AG04449 (cell line): ENCODE measurements at places on chromosomes 11 and 22.
A peak's percentile ranks its signal among the peaks of the same experiment; 100 is the strongest.

GRCh38 chr11:24637520-24637919 is 140.7 kb downstream of the LUZP2 start:
- no peak for DNase-seq

- DNase-seq: no peak
Measured at GRCh38 chr11:99015634-99016454, 4.9 kb upstream of the CNTN5 start.

- no peak for DNase-seq
Measured at GRCh38 chr22:29830585-29830984, 7.5 kb downstream of the ASCC2 start.

DNA sequence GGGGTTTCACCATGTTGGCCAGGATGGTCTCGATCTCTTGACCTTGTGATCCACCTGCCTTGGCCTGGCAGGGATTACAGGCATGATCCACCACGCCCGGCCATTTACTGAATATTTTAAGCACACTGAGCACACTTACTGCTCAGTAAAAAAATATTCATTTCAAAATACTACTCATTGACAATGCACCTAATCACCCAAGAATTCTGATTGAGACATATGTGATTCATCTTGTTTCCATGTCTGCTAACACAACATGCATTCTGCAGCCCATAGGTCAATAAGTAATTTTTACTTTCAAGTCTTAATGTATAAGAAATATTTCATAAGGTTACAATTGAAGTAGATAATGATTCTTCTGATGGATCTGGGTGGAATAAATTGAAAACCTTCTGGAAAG is 4.2 kb upstream of the OR52J3 start:
- no peak for DNase-seq

DNA sequence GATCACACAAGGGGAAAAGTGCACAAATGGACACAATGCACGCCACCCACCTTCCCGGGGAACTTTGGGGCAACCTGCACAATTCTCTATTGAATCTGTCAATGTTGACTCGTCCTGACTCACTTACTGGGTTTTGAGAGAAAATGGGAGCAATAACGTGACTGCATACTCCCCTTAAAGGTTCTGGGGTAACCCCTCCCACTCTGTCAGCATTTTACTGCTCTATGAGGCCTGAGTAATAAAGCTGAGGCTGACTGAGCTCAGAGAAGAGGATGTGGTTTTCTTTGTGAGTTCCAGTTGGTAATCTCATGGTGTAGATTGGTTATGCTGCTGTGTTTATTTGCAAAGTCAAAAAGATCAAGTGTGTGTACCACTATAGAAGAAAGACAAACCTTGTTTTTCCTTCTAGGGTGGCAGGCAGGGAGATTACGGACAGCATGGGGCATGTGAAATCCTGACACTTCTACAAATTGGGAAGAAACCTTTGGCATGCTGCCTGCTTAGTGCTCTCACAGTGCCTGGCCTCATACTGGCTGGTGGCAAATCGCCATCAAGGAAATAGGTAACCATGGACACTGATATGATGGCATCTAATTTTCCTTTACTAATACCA is 16.1 kb upstream of the APOA1 start:
- DNase-seq: peak; percentile 80

DNA sequence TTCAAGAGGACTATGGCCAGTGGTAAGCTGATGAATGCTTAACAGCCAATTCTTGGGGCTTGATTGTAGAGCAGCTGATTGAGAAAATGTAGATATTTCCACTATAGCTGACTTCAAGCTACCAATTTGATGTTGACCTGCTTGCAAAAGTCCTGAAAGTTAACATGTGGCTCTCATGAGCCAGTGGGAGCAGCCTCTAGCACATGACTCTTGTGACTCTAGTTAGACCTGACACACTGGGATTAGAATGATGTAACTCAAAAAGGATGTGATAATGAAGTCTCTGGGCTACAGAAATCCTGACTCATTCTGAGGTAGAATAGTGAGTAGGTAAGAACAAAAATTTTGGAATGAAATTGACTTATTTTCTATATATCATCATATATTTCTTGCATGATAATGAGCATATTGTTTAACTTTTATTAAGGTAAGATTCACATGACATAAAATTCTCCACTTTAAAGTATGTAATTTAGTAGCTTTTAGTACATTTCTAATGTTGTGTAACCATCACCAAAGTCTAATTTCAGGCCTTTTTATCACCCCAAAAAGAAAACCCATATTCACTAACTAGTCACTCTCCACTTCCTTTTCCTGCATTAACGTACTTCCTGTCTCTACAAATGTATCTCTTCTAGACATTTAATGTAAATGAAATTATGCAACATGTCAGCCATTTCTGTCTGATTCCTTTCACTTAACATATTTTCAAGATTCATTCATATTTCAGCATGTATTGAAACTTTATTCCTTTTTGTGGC is 16.1 kb upstream of the OR52H1 start:
- no peak for DNase-seq

DNA sequence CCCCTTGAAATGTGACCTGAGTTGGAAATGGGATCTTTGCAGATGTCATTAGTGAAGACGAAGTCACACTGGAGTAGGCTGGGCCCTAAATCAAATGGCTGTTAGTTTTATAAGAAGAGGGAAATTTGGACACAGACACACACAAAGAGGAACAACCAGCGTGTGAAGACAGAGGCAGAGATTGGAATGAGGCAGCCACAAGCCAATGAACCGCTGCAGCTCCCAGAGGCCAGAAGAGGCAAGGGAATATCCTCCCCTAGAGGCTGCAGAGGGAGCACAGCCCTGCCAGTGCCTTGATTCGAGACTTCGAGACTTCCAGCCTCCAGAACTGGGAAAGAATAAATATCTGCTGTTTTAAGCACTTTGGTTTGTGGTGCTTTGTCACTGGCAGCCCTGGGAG is 484.5 kb downstream of the MN1 start:
- no peak for DNase-seq

- DNase-seq: no peak
Measured at GRCh38 chr11:134017511-134018430, 51.1 kb upstream of the JAM3 start.

DNA sequence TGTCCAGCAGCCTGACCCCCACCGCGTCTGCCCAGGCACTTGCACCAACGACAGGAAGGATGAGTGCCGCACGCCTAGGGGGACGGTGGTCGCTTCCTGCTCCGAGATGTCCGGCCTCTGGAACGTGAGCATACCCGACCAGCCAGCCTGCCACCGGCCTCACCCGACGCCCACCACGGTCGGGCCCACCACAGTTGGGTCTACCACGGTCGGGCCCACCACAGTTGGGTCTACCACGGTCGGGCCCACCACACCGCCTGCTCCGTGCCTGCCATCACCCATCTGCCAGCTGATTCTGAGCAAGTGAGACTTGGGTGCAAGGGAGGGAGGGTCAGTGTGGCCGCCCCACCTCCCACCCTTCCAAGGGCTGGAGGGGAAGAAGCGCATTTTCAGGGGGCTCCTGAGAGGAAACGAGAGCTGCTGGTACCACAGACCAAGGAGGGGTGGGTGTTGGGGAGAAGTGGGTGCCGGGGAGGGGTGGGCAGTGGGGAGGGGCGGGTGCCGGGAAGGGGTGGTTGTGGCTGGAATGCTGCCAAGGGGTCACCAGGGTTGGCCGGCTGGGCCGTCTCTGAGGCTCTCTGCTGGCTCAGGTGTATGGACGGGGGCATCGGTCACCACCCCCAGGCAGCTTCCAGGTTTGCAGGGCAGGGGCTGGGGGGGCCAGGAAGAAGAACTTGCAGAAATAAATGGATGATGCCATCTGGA is 27.7 kb upstream of the MUC5B start:
- no peak for DNase-seq

DNA sequence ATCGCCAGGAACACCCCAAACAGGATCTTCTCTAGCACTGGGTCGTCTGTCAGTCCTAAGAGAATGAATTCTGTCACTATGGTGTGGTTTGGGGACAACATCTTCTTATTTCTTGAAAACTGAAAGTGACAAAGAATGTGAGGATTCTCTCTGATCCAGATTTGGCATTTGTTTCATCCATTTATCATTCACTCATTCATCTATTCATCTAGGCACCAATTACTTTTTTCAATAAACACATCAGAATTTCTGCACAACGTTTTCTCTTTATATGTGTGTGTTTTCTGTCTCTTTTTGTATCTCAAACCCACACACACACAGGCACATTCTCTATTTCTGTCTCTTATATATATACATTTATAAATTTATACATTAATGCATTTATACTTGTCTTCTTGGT is at the start of gene OR5M10:
TSS of gene OR5M10 (minus strand) at position 101 of the 400 bp plus-strand sequence. CDS start at position 101, 0 bp downstream.
- no peak for DNase-seq

GRCh38 chr11:69801513-69802335 is 17.5 kb downstream of the FGF3 start:
- no peak for DNase-seq

GRCh38 chr11:119515771-119516400 is 92.9 kb upstream of the THY1 start:
- no peak for DNase-seq

GRCh38 chr11:46180736-46181135 is 59.5 kb upstream of the PHF21A start:
- DNase-seq: no peak

DNA sequence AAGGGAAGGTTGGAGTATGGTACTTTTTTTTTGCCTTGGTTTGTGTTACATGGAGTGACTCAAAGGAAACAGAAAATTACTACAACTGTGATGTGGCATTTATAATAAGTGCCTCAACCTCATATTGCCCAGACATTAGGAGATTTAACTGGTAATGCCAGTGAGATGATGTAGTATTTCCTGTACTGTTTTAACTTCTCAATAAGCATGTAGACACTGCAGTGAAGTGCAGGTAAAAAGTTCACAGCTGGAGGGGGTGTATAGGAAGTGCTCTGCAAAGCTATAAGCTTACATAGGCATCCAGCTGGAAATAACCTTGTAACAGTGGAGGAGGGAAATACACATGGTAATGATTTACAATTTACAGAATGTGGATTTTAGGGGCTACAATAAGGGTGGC is 138.2 kb upstream of the MTMR2 start:
- DNase-seq: no peak

- DNase-seq: no peak
Measured at GRCh38 chr11:15836795-15837194, 519.6 kb downstream of the SOX6 start.

DNA sequence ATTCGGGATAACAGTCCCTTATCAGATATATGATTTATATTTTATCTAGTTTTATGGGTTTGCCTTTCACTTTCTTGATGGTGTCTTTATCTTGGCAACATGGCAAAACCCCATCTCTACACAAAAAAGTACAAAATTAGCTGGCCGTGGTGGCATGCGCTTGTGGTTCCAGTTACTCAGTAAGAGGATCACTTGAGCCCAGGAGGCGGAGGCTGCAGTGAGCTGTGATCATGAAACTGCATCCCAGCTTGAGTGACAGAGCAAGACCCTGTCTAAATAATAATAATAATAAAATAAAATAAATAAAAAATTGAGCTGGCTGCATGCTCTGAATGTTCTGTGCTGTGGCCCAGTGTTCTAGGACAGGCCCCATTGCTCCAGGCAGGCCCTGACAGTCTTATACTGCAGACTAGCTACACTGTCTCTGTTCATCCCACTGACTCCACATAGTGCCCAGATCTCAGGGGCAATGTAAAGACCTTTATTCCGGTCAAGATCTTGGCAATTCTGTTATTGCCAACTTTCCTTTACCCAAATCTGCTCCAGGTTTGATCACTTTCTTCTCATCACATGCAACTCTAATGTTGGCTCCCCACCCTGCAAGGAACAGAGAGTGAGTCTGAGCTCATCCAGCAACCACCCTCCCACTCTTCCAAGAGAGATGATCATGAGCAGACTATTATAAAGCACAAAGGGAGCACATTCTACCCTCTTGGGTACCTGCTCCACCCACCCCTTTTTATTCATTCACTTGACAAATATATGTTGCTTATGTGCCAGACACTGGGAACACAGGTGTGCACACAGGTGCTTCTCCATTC is 8.8 kb downstream of the HSPA8 start:
- no peak for DNase-seq

DNA sequence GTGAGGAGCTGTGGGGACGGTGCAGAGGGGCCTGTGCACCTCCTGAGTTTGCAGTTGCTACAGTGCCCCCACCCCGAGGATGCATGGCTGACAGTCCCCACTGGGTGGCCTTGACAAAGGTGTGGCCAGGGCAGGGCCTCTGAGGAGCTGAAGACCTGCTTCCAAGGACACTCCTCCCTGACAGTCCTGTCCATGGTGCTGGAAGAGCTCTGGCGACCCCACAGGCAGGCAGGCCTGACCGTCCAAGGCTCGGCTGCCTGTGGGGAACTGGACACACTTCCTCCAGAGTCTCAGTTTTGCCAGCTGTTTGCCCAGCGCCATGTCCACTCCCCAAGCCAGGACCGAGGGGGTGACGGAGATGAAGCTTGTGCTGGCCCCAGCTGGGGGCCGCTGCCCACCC is 32.7 kb downstream of the BRSK2 start:
- DNase-seq: no peak

DNA sequence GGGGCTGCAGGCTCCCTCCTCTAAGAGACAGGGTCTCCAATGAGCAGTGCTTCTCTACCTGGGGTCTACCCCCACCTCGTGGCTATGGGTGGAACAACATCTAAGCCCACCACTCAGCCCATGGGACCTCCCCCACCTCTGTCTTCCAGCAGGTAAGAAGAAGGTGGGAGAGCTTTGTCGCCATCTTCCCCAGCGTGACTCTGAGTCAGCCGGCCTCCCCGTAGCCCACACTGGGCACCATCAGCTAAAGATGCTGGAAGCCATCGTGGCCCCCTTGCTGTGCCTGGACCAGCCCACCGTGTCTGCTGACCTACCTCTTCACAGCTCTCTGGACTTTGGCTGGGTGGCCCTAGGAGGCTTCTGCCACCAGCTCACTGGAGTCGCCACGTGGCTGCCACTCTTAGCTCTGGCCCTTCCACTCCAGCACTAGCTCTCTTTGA is 944 bp downstream of the C11orf86 start:
- DNase-seq: no peak

DNA sequence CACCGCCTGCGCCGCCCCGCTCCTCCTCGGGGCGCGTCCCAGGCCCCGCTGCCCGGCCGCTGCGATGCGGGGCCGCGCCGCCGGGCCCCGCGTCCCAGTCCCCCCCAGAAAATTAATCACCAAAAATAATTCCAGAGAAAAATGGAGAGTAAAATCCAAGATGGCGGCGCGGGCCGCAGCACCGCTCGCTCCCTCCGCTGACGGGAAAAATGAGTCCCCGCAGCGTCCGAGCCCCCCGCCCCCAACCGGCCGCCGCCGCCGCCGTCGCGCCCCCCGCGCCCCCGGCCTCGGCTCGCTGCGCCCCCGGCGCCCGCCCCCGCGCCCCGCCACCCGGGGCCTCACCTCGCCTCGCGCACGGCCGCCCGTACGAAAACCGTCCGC is at the start of gene KMT5B:
TSS of gene KMT5B (minus strand) at position 162 of the 381 bp plus-strand sequence. CDS start 23,220 bp downstream, outside the sequence.
- DNase-seq: no peak

DNA sequence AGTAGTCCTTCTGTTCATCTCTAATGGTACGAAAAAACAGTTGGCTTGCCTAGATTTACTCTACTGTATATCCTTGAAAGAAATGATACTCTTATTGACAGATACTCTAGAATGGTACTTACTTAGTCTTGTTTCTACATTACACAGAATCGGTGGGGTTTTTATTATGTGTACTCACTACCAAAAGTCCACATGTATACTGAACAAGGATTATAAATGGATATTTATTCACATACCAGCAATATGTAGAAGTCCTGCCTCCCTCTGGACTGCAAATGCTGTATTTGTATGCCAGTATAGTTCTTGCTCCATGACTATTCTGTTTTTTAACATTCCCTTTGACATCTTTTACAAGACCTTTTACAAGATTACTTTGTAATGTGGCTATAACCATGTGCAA is 13.9 kb downstream of the PCF11 start:
- no peak for DNase-seq

GRCh38 chr11:122488892-122489706 is 166.4 kb upstream of the UBASH3B start:
- DNase-seq: no peak
